Hematopoietic multipotent progenitor cell treated with erythropoietin and hydrocortisone succinate and interleukin-3 and kit ligand, for 4 days (in vitro differentiated cells): ENCODE measurements at places on chromosomes 3 and 15.

DNA sequence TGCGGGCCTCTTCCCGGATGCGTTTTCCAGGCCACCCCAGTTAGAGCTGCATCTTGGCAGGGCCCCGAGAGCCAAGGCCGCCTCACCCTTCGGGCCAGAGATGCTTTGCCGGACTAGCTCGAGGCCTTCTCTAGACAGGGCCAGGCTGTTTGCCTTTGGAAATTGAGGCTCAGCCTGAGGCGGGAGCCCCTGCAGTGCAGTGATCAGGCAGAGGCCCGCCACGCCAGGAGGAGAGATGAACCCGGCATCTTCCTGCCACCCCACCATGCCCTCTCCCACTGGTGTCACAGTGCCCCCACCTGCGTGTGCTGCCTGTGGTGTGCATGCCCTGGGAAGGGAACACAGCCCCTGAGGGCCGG, 8.9 kb upstream of the ROPN1B start:
- DNase-seq: no peak

- no peak for DNase-seq
These were observed 4.7 kb downstream of the C3orf18 start for GRCh38 chr3:50562861-50563260.

DNA sequence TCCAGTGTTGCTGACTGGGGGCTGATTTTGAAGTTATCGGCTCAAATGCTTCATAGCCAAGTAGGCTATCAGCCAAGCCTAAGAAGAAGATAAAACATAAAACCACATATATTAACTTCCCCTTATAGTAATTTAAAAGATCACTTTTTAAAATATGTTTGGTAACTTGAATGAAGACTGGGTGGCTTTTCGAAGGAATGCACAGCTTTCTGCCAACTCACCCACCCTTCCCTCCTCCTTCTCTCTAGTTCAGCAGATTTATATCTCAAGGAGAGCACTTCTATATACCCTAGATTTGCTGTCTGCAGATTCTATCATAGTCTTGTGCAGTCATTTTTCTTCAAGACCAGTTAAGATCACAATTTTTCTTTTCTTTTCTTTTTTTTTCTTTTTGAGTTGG, 189.4 kb upstream of the CHRM5 start:
- peak; percentile 67 for DNase-seq

- DNase-seq: peak; percentile 96
These were observed 8.2 kb downstream of the SLC6A6 start for GRCh38 chr3:14410503-14411165.

DNA sequence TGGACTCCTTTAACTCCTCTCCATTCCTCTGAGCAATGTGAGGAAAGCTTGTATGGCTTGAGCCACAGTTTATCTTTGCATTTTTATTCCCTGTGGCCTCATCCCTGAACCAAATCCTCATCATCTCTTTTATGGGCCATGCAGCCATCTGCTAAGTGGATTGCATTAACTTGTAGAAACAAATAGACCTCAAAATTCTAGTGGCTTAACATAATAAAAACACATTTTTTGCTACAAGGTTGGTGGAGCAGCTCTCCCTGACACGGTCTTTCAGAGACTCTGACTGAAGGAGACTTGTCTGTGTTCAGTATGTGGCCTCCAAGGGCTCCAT, 135.3 kb downstream of the RPL22L1 start:
- DNase-seq: no peak

DNA sequence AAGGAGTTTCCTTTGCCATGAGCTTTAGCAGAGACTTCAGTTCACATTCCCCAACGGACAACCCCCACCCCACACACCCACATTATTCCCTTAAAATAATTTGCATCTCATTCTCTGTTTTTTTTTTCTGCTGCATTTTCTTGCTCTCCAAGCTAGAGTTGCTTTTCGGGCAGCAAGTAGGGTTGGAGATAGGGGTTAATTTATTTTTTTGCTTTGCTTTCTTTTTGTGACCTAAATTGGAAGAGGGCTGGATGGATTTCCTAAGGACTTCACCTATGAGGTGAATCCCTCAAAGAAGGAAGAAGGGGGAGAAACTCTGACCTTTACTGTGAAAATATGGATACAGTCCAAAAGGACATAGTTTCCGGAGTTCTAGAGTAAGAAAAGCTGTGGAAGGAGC, 6.6 kb downstream of the SOX2 start:
- no peak for DNase-seq

DNA sequence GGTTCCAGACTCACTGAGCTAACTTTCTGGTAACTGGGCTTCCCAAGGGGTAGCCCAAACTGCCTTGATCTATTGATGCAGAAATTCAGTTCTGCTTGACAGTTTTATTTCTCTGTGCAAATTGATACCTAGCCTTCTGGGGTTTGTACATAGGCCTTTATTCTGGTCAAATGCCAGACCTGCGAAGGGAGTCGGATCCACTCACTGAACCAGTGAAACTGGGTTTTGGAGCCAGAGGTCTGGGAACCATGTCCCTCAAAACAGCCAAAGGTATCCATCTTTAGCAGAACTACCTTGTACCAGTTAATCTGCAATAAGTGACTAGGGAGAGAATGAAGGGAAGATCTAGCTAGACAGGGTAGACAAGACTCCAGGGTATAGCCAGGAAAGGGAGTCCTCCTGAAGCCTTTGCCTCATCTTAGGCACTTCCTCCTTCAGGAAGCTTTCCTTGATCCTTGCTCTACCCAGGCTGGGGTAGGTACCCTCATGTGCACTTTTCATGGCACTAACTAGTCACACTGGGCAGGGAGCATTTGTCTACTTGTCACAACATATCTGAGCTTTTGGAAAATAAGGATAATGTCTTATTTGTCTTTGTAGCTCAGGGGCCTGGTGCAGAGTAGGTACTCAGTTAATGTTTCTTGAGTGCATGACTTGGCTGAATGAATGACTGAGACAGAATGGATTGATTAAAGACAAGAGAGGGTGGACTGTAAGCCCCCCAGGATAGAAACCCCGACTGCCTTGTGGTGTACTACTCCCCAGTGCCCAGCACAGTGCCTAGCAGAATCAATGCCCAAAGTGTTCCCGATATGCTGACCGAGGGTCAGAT, 1.4 kb upstream of the SNX33 start:
- no peak for DNase-seq

GRCh38 chr15:58463815-58464650, 32.2 kb downstream of the LIPC start:
- DNase-seq: no peak

- DNase-seq: peak; percentile 18
These were observed 178.0 kb downstream of the PCCB start for GRCh38 chr3:136428167-136428566.

GRCh38 chr3:121821421-121822199, 13.2 kb downstream of the IQCB1 start:
- DNase-seq: no peak

GRCh38 chr3:149460117-149460516, 14.4 kb upstream of the TM4SF4 start:
- DNase-seq: no peak
